ENCODE measurements at places on chromosomes 1 and 21. TPM values are rescaled to one million over a fixed set of nuclear protein-coding genes. Genes with fewer than 3 reads are reported as not detected.

The SAMSN1 gene
- not detected for total RNA-seq

The DTL gene
- 43.1 TPM for total RNA-seq

The TNNI3K gene
- total RNA-seq = not detected

The DCDC2B gene
- total RNA-seq = not detected

The MXRA8 gene
- total RNA-seq = 19.8 TPM

The ANGPTL3 gene
- 0.51 TPM for total RNA-seq

The DMBX1 gene
- not detected for total RNA-seq

The AIM2 gene
- not detected for total RNA-seq

The PADI4 gene
- total RNA-seq = not detected

The ZNF683 gene
- total RNA-seq = not detected

The PCSK9 gene
- total RNA-seq = 31.2 TPM

The C4BPB gene
- 155 TPM for total RNA-seq

The C1orf52 gene
- 23.0 TPM for total RNA-seq

The KPNA6 gene
- 111 TPM for total RNA-seq

Data from HepG2 (cell line).